Activated CD4-positive, CD25-positive, alpha-beta regulatory T cell treated with anti-CD3 and anti-CD28 coated beads, Interleukin-2, amount 50 U/mL, for 24 hours (primary cell): ENCODE measurements at places on chromosomes 3 and 15.
A peak's percentile ranks its signal among the peaks of the same experiment; 100 is the strongest.

GRCh38 chr3:140695361-140696061 lies 17.6 kb downstream of the TRIM42 start:
- no peak for ATAC-seq

DNA sequence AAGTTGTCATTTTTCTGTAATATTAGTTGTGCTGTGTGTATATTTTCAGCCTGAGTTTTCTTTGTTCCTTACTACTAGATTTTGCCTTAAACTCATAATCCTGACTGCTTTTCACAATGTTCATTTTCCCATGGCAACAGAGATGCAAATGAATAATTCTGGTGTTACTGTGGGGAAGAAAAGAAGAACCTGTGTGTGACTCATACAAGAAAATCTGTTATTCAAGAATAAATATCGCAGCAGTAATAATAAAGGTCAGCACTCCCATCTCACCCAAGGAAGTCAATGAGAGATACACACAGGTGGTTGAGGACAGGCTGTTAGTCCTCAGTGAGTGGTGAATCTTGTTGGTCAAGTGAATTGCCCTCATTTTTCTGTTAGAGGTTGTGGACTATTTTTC lies 656.6 kb upstream of the NAALADL2 start:
- ATAC-seq, result no peak

DNA sequence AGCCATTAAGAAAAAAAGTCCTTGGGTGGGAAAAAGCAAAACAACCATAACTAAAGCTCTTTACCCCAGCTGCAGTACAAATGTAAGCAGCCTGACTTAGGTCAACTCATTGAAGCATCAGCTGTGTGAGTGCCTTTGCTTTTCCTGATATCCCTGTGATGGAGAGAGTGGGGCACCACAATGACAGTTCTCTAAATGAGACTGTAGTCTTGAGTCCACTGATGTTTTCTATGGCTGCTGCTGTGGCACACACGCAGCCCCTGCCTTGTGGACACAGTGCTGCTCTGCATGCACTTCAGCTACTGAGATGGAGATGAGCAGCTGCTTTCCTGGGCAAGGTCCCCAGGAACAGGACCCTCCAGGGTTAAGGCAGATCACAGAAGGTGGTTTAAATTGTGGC lies 173.2 kb downstream of the KCNAB1 start:
- no peak for ATAC-seq

GRCh38 chr3:23172059-23172458 lies 31.1 kb upstream of the UBE2E2 start:
- no peak for ATAC-seq

GRCh38 chr3:191369616-191370010 lies 39.3 kb upstream of the UTS2B start:
- no peak for ATAC-seq

DNA sequence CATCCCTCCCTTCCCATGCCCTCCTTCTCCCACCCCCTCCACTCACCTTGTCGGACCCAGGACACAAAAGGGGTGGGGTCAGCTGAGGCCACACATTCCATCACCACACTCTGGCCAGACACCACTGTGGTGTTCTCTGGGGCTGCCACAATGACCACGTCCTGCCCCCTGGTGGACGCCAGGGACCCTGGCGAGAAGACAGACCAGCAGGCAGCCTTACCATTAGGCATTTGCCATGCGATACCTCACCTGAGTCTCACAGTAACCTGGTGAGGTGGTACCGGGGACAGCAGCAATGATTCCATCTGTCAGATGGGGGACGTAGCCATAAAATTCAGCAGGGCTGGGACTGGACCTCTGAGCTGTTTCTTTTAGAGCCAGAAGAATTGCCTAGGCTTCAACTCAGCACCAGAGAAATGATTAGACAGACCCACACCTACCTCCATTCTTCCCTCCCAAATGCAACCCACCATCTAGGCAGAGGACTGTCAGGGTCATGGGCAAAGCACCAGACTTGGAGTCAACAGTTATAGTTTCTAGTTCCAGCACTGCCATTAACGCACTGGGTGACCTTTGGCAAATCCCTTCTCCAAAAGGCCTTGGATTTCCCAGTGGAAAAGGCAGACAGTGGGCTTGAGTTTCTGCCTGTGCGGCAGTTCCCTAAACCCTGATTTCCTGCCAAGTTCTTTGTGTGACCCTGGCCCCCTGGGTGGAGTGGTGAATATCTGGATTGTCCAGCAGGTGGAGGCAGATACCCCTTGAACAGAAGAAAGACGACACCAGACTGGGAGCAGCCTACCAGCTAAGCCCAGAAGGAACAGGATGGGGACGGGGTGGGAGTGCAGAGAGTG lies 21.8 kb downstream of the IGDCC4 start:
- peak; percentile 56 for ATAC-seq

DNA sequence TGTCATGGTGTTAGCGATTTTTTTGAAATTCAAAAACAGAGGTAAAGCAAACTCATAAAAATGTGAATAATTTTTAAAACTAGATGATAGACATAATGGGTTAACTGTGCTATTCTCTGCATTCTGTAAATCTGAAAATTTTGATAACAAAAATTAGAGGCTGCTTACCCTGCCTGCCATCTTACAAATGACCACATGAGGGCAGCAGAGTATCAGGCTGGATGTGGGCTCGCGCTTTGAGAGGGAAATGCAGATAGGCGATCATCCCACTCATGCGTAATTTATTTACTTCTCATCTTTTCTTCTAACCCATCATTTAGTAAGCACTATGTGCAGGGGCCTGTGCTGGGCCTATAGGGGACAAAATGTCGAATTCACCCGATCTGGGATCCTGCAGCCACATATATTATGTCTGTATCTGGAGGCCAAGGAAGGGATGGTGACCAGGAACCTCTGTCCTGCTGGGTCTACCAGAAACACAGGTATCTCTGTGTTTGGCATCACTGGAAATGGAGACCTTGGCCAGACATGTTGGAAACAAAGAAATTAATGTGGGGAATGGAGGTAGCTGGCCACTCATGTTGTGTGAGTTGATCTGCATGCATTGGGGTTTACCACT lies 7.8 kb upstream of the RAD18 start:
- peak; percentile 75 for ATAC-seq

DNA sequence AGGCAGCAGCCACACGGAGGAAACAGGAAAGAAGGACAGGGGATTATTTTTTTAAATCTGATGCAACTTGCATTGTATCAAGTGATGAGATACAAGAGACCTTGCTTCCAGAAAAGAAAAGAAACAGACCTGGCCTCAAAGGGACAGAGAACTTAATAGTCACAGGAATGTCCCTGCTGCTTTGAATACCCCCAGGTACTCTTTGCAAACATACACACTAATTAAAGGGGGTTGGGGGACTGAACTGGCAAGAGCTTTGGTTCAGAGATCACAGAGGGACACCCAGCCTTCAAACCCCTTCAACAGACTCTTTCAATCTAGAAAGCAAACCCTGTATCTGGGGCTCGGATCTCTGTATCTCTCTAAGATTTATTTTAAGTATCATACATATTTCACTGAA lies 18.0 kb downstream of the TNIK start:
- ATAC-seq, result no peak

GRCh38 chr15:45790325-45790943 lies 155.6 kb downstream of the SQOR start:
- no peak for ATAC-seq

DNA sequence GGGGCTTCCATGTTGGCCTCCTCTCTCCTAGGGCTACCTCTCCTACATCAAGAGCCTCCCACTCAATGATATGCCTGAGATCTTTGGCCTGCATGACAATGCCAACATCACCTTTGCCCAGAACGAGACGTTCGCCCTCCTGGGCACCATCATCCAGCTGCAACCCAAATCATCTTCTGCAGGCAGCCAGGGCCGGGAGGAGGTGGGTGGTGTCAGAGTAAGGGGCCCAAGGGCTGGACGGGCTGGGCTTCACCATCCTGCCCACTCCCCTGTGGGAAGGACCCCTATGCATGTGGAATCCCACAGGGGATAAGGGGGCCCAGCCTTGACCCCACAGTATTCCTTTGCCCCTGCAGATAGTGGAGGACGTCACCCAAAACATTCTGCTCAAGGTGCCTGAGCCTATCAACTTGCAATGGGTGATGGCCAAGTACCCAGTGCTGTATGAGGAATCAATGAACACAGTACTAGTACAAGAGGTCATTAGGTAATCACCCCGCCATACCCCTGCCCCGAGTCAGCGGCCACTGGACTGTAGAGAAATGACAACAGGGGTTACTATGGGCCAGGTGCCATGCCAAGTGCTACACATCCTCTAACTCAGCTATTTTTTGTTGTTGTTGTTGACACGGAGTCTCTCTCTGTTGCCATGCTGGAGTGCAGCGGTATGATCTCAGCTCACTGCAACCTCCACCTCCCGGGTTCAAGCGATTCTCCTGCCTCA lies 47.1 kb downstream of the SEMA3G start:
- no peak for ATAC-seq

DNA sequence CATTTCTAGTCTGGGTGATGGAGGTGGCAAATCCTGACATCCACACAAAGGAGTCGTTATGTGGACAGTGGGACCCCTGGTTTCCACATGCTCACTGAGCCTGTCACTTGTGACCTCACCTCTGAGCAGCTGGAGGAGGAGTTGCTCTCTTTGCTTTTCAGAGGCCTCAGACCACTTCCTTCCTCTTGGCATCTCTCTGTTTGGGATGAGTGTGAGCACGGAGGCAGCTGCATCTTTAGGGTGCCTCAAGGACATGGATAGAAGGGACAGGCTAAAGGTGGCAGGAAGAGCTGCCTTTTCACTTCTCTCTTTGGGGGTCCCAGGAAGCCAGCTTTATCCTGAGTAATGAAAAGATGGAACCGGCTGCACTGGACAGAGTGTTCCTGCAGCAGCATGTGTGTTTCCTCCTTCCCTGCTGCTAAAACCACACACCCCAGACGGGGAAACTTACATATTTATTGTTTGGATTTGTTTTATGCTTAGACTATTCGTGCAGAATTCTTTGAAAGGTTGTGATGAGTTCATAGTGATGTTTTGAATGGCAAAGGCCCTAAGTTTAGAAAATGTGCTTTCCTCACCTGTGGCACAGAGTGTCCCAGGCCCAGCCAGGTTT lies 31.8 kb downstream of the GPR171 start:
- peak; percentile 44 for ATAC-seq

- no peak for ATAC-seq
These were observed 61.9 kb downstream of the ATP2B2 start for GRCh38 chr3:10443272-10444109.

- no peak for ATAC-seq
These were observed 23.3 kb downstream of the PDZRN3 start for GRCh38 chr3:73601481-73601880.

GRCh38 chr3:65173841-65174240 lies 486.0 kb upstream of the ADAMTS9 start:
- no peak for ATAC-seq

GRCh38 chr15:26848498-26848897 lies 18.4 kb upstream of the GABRA5 start:
- ATAC-seq, result no peak

DNA sequence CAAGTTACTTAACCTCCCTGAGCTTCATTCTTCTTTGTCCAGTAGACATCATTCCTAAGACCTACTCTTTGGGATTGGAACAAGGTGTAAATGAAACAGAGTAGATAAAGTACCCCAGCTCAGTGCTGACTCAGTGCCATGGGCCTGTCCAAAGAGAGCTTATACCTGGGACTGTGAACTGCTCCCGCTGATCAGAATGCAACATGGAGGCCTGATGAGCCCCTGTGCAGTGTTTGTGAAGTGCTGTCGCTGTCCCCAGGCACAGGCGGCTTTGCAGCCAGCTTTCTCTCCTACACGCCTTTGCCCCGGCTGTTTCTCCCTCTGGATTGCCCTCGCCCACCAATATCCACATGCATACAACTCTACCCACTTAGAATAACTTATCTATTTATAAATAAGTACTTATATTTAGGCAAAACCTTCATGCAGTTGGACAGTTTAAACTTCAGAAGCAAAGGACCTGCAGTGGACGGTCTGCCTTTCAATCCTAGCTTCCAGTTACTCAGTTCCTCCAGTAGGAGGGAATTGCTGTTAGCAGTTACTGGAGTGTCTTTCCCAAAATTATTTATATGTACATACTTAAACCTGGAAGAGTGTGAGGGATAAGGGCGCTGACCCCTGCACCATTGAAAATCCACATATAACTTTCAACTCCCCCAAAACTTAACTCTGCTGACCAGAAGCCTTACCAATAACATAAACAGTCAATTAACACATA lies 80.0 kb downstream of the CORO2B start:
- no peak for ATAC-seq

DNA sequence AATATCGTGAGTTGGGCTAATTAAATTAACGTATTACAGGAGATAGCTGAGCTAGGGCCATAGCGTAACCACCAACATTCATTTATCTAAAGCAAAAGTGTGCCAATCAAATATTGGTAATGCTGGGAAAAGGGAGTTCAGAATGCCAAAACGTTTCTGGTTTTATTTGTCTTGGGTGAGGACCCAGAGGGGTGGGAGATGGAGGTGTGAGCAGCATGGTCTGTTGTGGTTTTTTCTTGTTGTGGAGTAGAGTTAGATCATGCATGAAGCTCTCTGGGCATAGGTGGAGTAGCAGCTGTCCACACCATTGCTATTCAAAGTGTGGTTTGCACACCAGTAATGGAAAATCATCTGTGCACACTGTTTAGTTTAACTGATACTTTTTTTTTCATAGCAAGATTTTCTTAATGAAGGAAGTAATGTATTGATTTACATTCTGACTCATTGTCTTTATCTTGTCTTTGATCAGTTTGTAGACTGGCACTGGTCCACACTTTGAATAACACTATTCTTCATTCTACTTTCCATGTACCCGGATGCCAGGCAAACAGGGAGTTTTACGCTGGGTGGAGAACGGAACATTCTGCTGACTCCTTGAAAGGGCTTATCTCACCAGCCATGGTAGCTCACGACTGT lies 50.8 kb upstream of the CRTC3 start:
- ATAC-seq, result peak; percentile 65

DNA sequence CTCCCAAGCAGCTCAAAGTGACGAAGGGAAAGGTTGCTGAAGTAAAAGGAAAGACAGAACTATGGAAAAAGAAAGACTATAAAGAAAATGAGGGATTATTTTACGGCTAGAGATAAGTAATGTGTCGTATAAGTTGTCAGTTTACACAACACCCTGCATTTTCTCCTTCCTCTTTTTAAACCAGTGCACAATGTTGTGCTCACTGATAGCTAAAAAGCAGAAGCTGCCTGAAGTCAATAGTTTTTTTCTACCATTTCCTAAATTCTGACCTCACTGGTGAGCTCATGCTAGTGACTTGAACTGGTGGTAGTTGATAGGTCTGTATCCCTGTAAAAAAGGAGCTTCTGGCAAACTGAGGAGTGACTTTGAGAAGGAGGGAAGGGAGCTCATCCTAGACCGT lies 368.6 kb upstream of the GBE1 start:
- ATAC-seq, result no peak

DNA sequence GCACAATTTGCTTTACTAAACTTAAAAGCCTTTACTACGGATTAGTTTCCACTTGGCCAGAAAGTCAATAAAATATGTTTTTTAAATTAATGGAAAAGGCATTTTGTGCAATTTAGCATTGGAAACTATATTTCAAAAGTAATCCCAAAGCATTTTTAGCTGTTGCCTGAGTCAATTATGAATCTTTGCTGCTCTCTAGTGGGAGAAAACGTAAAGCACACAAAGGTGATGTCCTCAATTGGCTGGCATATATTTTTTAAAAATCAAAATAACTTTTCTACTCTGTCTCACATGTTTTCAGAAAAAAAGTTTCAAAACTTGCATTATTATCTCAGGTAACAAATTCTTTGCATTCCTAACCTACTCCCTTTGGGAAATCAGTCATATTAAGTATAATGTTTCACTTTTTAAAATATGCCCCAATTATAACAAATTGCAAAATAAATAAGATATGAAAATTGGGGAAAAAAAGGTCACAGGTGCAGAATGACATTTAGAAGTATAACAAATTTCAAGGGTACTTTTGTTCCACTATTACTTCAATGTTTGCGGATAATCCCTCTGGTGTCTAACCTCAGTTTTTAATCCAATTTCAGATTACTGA lies 47.2 kb upstream of the TEX55 start:
- ATAC-seq, result no peak
